ENCODE measurements at places on chromosomes 7 and 10.

DNA sequence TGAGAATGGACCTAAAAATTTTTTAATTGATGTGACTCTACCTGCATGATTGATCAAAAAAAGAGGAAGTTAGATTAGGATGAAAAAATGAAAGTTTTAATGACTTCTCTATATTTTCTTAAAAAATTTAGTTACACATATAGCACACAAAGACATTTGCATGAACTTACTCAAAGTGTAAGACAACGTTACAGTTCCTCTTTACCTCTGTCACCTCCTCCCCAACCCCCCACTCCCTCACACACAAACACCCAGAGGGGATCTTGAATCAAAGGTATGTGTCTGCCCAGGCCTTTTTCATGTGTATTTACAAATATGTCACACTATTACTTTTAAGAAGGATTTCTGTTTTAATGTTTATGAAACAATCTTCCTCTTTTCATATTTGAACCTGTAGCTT is 20.6 kb upstream of the CDCA7L start:
- DNase-seq: no peak

- no peak for DNase-seq
Measured at GRCh38 chr7:127600885-127601284, 7.3 kb downstream of the FSCN3 start.

DNA sequence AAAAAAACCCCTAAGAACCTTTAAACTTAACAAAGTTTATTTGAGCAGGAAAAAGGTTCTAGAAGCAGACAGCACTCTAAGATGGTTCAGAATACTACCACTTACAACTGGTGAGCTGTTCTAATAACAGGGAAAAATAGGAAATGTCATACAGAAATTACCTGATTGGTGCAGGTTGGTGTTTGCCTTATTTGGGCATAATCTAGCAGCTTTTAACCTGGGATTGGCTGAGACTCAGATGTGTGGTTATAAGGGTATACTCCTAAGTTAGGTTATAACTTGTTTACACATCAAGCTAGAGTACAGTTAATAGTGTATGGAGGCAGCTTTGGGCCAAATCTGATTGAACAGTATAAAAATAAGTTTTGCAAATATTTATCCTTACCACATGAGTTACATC is 59.8 kb downstream of the MAPK8 start:
- DNase-seq: no peak

- no peak for DNase-seq
Measured at GRCh38 chr7:14936554-14936953, 34.0 kb upstream of the DGKB start.

GRCh38 chr10:102384053-102384452 is 11.5 kb upstream of the NFKB2 start:
- DNase-seq: no peak

- DNase-seq: no peak
Measured at GRCh38 chr10:82492647-82493046, 617.7 kb downstream of the NRG3 start.

All from CD4-positive, alpha-beta T cell treated with Interleukin-4 for 4 hours (primary cell).